Cerebellar cortex (tissue), 1 donor: ENCODE measurements at places on chromosomes 12 and 14.

- DNase-seq: no peak
Observed at GRCh38 chr12:120065472-120065871, 51.1 kb downstream of the RAB35 start.

- no peak for DNase-seq
Observed at GRCh38 chr12:14628771-14629170, 61.1 kb upstream of the PLBD1 start.

DNA sequence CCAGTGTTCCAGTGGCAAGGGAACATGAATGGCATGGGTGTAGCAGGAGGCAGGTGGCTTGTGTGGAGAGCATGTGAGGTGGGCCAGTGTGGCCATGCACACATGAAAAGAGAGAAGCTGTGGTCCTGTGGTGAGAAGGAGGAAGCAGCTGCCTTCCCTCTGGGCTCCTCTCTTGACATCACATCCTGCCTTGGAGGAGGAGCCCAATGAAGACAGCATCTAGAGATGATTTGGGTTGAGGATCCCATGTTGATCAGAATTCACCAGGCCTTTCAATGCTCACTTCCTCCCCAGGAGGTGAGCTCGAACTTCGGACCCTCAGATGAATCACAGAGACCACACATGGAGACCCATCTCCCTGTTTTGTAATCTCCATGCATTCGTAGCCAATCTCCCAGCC lies 82.6 kb downstream of the LRRC74A start:
- no peak for DNase-seq

DNA sequence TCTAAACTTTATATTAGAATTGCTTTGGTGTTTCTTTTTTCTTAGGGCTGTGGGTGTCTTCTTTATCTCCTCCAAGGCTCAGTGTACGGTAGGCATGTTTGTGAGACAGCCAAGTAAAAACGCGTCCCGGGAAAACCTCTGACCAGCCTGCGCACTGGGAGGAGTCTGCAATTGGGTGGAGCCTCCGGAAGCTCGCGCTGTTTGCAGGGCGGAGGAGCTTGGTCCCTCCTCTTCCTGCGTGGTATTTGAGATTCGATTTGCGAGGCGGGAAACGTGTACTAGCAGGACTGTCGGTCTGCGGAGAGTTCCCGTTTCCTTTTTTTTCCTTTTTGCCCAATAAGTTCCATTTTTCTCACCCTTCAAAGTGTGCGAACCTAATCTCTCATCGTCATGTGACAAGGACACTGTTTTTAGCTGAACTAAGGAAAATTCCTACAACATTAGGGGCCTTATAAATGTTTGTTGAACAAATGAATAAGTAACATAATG lies 182.1 kb upstream of the OTX2 start:
- no peak for DNase-seq
